ENCODE measurements at places on chromosomes 5 and 9. TPM values are rescaled to one million over a fixed set of nuclear protein-coding genes. Genes with fewer than 3 reads are reported as not detected.
A peak's percentile ranks its signal among the peaks of the same experiment; 100 is the strongest.

DNA sequence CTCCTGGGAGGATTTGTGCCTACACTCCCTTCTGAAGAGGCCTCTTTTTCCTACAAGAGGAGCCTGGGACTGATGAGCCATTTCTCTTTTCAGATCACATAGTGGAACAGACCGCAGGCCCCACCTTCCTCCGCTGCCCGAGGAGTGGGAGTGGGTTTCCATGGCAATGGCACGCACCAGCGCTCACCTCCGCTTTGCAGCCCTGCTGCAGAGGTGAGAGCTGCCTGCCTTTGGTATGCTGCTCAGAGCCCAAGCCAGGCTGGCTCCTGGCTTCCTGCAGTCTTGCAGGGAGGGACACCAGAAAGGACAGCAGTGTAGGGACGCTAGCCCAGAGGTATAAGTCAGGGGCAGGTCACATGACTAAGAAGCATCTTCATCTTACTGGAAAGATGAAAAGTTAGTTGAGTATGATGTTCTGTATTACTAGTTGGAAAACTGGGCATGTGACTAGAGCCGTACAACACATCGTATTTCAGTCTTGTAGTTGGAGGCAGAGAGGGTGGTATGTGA, 12.4 kb downstream of the PTTG1 start:
- peak; percentile 38 for DNase-seq

DNA sequence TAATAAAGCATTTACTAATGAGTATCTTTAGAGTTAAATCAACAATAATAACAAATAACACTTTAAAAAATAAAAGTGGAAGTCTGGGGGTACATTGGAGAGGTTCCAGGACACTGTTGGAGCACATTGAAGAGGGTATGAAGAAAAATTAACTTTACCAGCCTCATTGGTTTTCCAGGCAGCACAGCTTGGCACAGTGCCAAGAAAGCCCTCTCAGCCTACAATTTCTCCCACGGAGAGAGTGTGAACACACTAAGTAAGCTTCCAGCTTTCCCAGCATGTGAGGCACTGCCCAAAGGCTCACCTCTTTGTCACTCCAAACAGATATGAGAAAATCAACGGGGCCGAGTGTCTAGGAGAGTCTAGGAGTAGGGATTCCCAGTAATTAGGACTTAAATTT, 1912.8 kb upstream of the NUDT12 start:
- DNase-seq = no peak

Gene C5orf46
- not detected for polyA plus RNA-seq

DNA sequence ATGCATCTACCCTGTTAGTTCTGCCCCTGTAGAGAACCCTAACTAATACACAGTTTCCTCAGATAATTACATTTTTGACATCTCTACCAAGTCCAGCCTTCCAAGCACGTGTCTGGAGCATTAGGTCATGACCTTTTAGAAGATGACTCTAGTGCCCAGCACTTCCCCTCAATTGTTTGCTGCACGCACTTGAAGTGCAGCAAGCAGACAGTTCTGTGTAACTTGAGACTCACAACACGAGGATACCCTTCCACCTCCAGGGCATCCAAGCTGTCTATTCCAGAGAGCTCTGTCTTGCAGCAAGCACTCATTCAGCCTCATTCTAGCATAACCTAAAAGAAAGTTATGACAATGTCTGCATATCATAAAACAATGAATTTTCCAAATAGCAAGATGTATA, 1410.5 kb upstream of the CDH18 start:
- no peak for DNase-seq

- DNase-seq = no peak
Observed at GRCh38 chr9:138123086-138123485, 245.5 kb downstream of the CACNA1B start.

- peak; percentile 2 for DNase-seq
Observed at GRCh38 chr5:27701931-27702903, 663.8 kb upstream of the CDH9 start.

Data from muscle of back (tissue), 13 donors.